ENCODE measurements at places on chromosomes 4 and X. TPM values are rescaled to one million over a fixed set of nuclear protein-coding genes. Genes with fewer than 3 reads are reported as not detected.

- DNase-seq: no peak
These were observed 47.1 kb downstream of the NDST3 start for GRCh38 chr4:118081434-118081833.

GRCh38 chr4:121790976-121791375 is 10.1 kb upstream of the EXOSC9 start:
- no peak for DNase-seq

- no peak for DNase-seq
These were observed 30.9 kb upstream of the ELF2 start for GRCh38 chr4:139207873-139208403.

DNA sequence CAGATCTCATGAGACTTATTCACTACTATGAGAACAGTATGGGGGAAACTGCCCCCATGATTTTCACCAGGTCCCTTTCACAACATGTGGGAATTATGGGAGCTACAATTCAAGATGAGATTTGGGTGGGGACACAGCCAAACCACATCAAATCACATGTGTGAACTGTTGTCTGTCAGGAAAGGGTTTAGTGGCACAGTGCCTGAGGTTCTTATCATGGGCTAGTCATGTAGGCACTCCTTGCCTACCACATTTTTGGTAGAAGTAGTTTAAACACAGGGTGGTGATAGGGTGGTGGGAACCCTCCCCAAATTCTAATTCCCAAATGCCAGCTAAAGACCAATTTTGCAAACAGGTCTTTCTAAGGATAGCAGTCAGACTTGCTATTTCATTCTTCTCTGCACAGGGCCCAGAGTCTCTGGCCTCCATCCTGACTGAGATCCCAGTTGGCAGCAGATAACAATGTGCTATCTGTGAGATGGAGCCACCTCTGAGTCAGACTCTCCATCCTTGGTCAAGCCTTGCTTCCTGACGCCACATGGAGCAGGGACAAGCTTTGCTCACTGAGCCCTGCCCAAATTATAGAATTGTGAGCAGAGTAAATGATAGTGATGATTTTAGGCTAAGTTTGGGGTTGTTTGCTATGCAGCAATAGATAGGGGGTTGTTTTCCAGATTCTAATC is 33.5 kb upstream of the SETD7 start:
- no peak for DNase-seq

- DNase-seq: no peak
These were observed 28.8 kb downstream of the AMELX start for GRCh38 chrX:11321986-11322385.

DNA sequence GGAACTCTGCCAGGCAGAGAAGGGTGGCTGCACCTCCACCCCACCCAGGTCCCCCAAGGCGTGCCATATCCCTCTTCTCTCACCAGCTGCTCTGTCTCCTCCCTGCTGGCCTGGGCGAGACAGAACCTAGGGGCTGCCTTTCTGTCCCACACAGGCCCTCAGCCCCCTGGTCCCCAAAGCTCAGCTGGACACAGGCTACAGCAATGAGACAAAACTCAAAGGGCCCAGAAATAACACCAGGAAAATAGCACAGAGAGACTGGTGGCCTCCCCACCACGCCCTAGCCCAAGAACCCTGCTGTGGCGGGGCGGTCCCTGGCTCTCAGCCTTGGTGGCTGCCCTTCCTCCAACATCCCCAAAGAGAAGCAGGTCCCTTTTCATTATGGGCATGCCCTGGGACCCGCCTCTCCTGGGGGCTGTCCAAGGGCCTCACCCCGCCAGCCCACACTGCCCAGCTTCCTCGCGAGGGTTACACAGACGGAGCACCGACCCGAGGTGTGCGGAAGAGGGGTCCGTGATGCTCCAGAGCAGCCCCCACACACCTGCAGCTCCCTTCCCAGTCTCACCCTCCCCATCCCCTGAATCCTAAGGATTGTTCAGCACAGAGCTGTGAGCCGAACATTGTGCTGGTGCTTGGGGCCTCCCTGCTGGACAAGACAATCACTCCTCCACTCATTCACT is 67.7 kb upstream of the HMX1 start:
- DNase-seq: no peak

DNA sequence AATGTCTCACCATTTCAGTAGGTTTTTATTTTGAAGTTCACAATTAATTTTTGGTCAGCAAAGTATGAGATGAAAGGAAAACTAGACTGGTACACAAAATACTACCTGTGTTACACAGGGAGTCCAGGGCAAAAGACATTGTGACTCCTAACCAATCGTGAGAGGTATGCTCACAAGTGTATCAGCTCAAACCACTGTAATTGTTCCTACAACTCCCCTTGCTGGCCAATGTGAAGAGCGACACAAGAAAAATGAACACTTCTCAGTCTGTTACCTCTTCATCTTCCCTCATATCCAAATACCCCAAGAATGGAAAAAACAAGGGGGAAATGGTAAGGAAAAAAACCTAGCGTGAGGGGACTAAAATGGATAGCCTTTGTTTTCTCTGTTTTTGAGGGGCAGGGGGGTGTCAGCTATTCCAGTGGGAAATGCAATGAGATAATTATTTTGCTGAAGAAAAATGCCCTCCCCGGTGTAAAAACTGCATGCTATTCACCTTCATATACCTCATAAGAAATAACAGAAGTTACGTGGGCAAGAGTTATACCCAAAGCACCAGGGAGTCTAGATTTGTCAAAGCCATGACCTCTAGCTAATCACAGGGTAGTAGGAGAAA is 30.6 kb upstream of the NSUN7 start:
- DNase-seq: peak; percentile 26

- DNase-seq: no peak
These were observed 654.1 kb downstream of the STIM2 start for GRCh38 chr4:27514711-27515110.

DNA sequence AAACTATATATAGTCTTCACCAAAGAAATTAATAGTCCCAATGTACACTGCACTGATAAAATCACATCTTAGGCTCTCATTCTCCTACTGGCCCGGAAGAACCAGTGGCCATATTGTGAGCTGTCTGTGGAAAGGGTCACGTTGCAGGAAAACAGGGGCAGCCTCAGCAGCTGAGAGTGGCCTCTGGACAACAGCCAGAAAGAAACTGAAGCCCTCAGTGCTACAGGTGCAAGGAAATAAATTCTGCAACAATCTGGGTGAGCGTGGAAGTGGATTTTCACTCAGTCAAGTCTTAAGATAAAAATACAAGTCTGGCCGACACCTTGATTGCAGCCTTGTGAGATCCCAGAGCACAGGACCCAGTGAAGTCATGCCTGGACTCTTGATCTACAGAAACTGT is 3.2 kb upstream of the SLC25A14 start:
- no peak for DNase-seq

GRCh38 chrX:45799576-45799975 is 598.9 kb upstream of the DIPK2B start:
- no peak for DNase-seq

DNA sequence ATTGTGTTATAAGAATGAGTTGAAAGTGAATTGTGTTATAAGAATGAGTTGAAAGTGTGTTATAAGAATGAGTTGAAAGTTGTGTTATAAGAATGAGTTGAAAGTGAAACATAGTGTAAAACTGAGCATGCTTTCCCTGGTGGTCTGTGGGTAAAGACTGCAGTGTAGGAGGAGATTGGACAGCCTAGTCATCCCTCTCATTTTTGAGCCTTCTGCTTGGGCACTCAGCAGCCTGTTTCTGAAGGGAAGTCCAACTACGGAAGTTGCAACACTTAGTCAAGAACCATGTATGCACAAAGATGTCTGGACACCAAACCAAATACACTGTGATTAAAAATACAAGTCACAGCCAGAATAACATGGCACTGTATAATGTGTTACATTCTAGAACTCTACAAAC is 72.6 kb downstream of the ANK2 start:
- DNase-seq: no peak

DNA sequence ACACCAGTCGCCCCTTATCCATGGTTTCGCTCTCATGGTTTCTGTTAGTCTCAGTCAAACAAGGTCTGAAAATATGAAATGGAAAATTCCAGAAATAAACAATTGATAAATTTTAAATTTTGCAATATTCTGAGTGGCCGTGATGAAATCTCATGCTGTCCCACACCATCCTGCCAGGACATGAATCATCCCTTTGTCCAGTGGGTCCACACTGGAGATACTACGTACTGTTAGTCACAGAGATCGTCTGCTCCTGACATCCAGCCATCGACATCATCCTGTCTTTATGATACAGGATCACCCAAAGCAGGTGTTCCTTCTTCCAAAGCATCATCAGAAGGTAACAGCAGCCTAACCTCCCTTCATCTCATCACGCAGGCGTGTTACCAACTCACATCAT is 76.5 kb upstream of the MSX1 start:
- no peak for DNase-seq

GRCh38 chr4:123133397-123134050 is 211.1 kb upstream of the NUDT6 start:
- DNase-seq: no peak

The BMX gene
- total RNA-seq: 86.0 TPM

The CENPVL3 gene
- total RNA-seq: not detected

The DRD5 gene
- total RNA-seq: not detected

The SYNPO2 gene
- 0.07 TPM for total RNA-seq

The MAMLD1 gene
- total RNA-seq: 5.7 TPM

The MTNR1A gene
- total RNA-seq: not detected

The SLC25A43 gene
- total RNA-seq: 11.5 TPM

The CSAG1 gene
- total RNA-seq: not detected

The FAT1 gene
- 9.2 TPM for total RNA-seq

The CPE gene
- total RNA-seq: 8.1 TPM

The INTU gene
- 4.3 TPM for total RNA-seq

The AMTN gene
- total RNA-seq: not detected

The UGT2B7 gene
- total RNA-seq: not detected
